Right renal cortex interstitium (tissue), 3 donors: ENCODE measurements at places on chromosomes 1 and 21.
A peak's percentile ranks its signal among the peaks of the same experiment; 100 is the strongest.

GRCh38 chr1:51313961-51314777 is 16.2 kb downstream of the TTC39A start:
- no peak for DNase-seq

- no peak for DNase-seq
These were observed 11.6 kb downstream of the STYXL2 start for GRCh38 chr1:167105271-167106118.

GRCh38 chr21:22544747-22545146 is 1546.5 kb downstream of the NCAM2 start:
- no peak for DNase-seq

DNA sequence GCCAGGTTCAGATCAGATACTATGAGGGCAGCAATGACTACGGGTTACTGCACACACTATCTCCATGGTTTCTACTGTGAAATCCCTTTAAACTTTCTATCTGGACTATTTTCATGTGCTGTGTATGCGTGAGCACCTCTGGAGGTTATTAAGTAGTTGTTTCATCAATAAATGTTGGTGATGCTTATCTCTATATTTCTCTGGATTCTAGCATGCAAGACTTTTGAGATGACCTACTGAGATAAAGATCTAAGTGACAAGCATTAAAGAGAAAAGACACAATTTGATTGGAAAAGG is 194.0 kb downstream of the NRIP1 start:
- no peak for DNase-seq

GRCh38 chr1:185338719-185339622 is 21.9 kb upstream of the IVNS1ABP start:
- DNase-seq: no peak

GRCh38 chr1:235158680-235159079 is 2.4 kb downstream of the RBM34 start:
- DNase-seq: no peak

DNA sequence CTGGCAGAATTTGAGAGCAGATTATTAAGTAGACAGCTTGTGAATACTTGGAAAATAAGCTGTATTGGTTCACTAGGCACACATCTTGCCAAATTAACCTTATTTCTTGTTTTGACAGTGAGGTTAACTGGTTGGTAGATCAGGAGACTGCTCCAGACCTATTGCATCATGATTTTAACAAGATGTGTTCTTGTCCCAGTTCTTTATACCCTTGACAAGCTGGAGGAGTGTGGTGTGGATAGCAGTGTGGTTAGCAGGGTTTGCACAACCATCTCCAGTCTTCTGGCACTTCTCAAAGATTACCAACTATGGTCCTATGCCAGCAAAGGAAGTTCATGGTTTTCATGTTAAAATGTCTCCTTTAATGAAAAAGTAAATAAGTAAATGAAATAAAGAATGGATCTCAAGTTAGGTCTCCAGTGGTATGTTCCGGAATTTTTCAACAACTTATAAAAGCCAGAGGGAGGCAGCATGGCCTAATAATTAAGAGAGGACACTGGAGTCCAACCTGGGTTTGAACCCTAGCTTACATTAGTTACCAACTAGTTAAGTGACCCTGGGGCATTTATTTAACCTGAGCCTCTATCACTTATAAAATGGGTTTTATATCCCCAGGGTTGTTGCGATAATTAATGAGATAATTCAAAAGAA is 34.1 kb downstream of the DDX20 start:
- no peak for DNase-seq

GRCh38 chr1:114153261-114154145 is at the start of gene SYT6:
Gene SYT6 (minus strand): TSS chr1:114153869. CDS start chr1:114153772, 97 bp downstream.
- DNase-seq: no peak

DNA sequence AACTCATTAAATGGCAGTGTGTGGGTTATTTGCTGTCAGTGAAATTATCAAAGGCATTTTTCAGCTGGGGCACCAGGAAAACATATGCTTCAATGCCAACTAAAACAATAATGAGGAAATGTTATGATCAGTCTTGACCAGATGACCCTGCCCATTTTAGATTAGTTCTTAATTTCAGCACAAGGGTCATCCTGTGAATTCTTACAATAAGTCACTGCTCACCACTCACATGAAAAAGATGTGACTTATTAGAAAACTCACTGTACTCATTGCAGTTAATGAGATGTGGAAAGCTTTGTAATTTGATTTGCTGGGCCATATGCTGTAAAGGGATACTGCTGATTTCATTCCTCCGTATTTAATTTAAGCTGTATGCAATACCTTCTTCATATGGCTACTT is 178.5 kb upstream of the LMO4 start:
- DNase-seq: no peak

DNA sequence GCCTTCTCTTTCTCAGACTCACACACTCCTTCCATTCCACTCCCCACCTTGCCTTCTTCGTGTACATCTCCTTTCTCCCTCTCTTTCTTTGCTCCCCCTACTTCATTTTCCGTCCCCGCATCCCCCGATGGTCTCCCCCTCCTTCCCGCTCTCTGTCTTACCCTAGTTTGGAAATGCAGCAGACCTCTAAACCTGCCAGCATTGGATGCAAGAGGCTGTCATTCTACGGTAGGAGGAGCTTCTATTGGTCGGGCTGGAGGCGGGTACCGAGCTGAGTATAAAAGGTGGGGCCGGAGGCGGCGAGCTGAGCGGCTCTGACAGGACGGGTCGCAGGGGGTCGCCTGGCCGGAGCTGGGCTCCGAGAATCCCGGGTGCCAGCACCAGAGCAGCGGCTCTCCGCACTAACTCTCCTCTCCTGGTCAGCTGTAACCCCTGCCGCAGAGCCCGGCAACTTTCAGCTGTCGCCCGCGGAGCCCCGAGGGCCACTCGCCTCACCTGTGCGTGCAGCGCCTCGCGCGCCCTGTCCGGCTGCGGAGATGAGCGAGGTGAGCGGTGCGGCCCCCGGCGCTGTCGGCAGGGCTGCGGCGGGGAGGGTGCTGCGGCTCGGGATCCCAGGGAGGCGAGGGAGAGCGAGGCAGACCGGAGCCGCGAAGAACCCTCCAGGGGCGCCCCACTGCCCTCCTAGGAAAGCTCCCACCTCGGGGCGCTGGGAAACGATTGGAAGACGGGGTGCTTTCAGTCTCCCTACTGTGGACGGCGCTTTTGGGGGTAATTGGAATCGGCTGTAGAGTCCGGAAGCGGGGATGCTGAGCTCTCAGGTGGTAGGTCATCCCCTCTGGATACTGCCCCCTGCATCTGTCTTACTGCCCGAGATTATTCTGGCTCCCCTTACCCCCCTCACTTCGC is at the start of gene PCP4L1:
Gene PCP4L1, plus strand, starts transcription at position 307 of the 906 bp plus-strand sequence. Its CDS starts 230 bp downstream, at position 537.
- DNase-seq: peak; percentile 42

- DNase-seq: no peak
These were observed 434.0 kb downstream of the PLA2G4A start for GRCh38 chr1:187262731-187263130.
